ENCODE measurements at places on chromosomes 7 and 10.

GRCh38 chr7:150397346-150398107, 18.4 kb downstream of the ZNF775 start:
- no peak for DNase-seq

DNA sequence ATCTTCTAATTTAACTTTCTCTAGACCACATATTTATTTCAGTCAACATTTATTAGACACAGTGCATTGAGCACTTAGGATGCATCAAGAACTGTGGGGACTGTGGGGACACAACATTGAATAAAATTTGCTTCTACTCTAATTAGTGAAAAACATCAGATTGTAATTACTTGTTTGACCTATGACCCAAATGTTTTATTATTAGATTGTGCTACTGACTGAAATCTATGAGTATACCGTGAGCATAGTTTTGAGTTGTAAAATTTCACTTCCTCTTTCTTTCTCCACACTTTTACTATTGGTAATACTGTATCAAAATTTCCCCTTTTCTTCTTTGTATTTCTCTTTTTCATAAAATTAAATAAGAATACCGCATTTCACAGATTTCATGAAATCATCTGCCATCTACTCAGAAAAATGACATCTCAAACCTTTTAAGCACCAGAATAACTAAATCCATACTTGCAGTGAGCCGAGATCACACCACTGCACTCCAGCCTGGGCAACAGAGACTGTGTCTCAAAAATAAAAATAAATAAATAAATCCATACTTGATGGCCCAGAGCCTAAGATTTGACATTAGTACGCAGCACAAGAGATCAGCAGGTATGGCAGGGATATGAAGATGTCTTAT, 25.4 kb upstream of the INPP5F start:
- DNase-seq: no peak

- DNase-seq: no peak
Observed at GRCh38 chr7:137975768-137976167, 26.1 kb downstream of the CREB3L2 start.

DNA sequence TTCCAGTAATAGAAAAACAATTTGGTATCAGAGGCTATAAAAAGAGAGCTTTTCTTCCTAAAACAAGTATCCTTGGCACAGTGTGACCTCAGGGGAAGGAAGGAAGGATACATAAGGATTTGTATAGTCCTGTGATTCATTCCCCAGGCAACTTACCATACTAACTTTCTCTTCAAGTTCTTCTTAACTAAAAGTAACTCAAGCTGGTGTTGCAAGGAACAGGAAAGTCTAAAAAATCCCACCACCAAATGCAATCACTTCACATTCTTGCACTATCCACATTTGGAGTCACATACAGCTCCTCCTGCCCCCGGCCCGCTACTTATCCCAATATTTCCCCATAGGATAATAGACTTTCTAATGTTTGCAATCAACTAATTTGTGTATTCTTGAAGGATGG, 84.8 kb downstream of the PRKAG2 start:
- DNase-seq: no peak

- DNase-seq: no peak
Observed at GRCh38 chr10:96579133-96579532, 7.7 kb downstream of the TM9SF3 start.

- no peak for DNase-seq
Observed at GRCh38 chr10:2108496-2108895, 371.2 kb upstream of the ADARB2 start.

DNA sequence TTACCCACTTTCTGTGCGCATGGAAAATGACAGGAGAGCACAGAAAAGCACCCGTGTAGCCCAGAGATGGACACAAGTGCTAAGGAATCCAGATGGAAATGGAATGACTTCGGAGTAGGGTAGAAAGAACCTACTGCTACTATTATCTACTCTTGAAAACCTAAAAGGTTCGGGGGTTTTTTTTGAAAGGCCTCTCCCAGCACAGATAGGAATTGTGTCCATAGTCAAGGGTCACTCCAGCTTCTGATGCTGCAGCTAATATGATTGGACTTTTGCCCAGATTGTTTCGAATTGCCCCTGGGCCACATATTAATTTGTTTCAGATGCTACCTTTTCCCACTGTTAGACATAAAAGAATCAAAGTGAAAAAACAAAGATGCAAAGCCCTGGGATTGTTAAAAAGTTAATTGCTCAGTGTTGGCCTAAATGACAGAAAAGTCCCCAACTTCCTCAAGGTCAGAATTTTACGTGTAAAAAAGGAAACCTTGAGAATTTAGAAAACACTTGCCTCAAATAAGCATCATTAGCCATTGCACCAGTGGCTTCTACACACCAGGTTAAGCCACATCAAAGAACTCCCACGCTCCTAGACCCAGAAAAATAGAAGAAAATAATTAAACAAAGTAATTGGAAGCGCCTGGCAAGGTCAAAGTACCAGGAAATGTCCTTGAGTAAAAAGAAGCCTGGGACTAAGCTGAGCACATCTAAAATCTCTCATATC, 40.8 kb upstream of the INSIG1 start:
- no peak for DNase-seq

- no peak for DNase-seq
Observed at GRCh38 chr7:140197218-140197890, 20.6 kb upstream of the KDM7A start.

DNA sequence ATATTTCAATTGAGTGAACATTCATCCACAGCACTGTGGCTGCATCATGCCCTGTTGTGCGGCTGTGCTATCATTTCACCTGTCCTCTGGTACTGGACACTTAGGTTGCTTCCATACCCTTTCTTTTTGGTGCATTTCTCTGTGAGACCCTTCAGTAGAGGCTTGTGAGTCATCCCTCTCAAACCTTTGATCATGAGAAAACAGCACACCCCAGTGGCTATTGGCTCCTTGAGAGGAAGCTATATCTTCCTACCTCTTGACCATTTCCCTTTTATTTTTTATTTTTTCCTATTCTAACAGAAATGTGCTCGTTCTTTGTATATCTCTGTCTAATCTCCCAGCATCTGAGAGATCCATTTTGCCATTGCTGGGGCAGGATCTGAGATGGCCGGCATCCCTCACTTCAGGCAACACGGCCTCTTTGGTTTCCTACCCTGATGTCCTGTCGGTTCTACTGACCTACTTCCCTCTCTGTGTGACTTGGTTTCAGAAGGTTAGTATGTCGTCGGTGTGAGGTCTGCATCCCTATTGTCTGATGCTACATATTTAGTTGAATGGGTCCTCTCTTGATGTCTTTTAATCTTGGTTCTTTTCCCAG, 23.8 kb upstream of the PIK3AP1 start:
- DNase-seq: no peak

GRCh38 chr7:133530682-133531081, 277.8 kb downstream of the EXOC4 start:
- no peak for DNase-seq

DNA sequence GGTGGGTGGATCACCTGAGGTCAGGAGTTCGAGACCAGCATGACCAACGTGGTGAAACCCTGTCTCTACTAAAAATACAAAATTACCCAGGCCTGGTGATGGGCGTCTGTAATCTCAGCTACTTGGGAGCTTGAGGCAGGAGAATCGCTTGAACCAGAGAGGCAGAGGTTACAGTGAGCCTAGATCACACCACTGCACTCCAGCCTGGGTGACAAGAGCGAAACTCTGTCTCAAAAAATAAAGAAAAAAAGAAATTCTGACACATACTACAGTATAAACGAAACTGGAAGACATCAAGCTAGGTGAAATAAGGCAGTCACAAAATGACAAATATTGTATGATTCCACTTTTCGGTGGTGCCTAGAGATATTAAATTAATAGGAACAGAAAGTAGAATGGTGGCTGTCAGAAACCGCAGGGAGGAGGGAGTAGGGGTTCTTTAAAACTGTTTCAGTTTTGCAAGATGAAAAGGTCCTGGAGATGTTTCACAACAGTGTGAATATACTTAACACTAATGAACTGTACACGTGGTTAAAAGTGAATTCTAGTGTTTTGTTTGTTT, 23.2 kb downstream of the PILRA start:
- DNase-seq: no peak

DNA sequence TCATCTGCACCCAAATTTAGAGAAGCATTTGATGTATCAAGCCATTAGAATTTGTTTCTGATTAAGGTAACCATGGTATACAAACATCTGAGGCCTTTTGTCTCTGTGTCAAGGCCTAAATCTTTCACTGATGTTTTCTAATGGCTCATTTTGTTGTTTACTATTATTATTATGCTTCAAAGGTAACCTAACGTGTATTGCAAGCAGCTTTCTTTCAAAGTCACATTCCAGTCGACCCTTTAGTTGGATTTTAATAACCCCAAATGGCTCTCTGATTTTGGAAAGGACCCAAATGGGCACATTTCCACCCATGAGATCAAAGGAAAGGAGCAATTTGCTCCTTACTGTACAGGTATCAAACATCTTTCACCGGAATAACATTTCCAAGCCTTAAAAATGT, 46.7 kb upstream of the WNT16 start:
- no peak for DNase-seq

GRCh38 chr10:52956461-52956860, 183.9 kb upstream of the MBL2 start:
- no peak for DNase-seq

DNA sequence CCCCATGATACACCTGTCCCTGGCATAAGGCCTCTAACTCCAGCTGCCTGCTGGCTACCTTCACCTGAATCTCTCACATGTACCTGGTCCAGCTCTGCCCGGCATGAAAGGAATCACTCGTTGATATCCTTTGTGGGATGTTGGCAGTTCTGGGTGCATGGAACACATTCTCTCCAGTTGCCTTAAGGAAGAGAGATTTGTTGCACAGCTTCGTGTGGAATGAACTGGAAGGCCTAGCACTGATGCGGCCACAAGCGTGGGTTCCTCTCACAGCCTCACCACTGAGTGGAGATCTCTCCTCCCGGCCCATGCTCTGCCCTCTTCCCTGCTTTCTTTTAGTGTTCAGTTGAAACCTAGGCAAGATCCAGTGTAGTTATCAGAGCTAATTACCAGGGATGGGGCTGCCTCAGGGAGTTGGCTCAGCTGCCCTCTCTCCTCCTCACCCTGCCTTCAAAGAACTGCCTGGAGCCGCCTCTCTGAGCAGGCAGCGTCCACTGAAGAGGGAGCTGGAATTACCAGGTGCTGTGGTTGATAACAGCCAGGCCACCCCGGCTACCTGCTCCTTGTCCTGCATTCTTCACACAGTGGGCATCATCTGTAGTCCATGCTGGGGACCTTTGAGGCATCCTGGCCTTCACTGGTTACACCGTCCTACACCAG, 194.3 kb downstream of the CCDC3 start:
- no peak for DNase-seq

- DNase-seq: no peak
Observed at GRCh38 chr7:143931739-143932138, 3.3 kb upstream of the OR2F2 start.

DNA sequence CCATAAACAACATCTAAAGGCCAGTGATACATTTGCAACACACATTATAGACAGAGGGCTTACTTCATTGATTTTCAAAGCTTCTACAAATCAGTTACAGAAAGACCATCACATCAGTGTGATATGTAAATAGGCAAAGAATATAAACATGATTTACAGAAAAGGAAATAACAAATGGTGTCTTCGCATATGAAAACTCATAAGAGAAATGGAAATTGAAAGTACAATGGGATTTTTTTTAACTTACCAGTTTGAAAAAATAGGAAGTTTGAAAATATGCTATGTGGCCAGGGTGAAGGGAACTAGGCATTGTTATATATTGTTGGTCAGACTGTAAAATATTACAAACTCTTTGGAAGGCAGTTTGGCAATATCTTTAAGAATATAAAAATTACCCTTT, 27.3 kb downstream of the SEC23IP start:
- DNase-seq: no peak

GRCh38 chr10:130553826-130554225, 417.6 kb downstream of the GLRX3 start:
- DNase-seq: no peak

DNA sequence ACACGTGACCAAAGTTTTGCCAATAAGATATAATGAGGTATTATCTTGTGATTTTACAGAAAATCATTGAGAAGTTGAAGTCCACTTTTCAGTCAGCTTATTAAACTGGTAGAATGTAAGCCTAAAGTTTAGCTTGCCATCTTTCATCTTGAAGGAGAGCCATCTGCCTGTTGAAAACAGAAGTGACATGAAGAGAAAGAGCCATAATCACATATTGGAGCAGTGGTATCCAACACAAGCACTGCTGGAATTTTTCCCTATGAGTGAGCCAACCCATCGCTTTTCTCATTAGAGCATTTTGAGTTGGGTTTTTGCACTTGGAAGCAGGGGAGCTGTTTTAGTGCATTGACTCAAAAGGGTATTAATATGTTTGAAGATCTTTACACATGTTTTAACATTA, 117.6 kb upstream of the FERD3L start:
- no peak for DNase-seq

GRCh38 chr10:3010334-3010733, 57.0 kb upstream of the PFKP start:
- no peak for DNase-seq

DNA sequence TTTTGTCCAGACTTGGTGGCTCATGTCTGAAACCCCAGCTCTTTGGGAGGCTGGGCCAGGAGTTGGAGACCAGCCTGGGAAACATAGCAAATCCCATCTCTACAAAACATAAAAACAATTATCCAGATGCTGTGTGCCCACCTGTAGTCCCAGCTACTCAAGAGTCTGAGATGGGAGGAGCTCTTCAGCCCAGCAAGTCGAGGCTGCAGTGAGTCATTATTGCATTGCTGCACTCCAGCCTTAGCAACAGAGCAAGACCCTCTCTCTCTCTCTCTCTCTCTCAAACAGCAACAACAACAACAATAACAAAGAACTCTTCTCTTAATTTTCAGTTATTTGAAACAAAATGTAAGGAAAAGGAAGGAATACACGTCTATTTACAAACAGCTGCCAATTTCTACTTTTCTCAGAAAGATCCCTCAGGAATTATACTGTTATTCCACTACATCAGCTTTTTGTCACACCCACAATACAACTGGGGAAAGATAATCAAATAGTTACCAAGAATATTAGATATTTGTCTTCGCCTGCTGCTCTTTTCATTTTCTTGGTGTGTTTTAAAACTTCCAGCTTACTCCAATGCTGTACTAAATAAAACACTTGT, 5.1 kb upstream of the TSPAN12 start:
- DNase-seq: no peak

- no peak for DNase-seq
Observed at GRCh38 chr7:101518336-101518735, 110.8 kb downstream of the MYL10 start.

- DNase-seq: no peak
Observed at GRCh38 chr10:12337453-12338372, 11.6 kb upstream of the CAMK1D start.

DNA sequence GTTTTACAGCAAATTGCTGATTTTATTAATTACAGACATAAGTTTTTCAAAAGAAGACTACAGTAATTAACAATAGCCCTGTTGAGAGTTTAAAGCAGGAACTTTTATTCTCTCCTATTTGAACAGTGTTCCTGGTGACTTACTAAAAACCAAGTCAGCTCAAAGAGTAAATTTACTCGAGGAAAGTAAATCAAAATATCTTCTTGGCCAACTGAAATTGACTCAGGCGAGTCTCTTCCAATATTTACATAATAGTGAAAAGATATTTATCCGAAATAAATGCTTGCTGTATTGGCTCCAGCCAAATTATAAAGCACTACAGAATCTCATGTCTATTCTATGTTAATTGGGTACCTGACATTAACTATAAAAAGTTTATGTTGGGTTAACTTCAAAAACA, 13.2 kb downstream of the CYTH3 start:
- no peak for DNase-seq

Data from D721Med (cell line).